Forelimb muscle (tissue), 1 donor: ENCODE measurements at places on chromosomes 4 and X.

GRCh38 chr4:76060506-76060905, 14.0 kb upstream of the ART3 start:
- DNase-seq = no peak

DNA sequence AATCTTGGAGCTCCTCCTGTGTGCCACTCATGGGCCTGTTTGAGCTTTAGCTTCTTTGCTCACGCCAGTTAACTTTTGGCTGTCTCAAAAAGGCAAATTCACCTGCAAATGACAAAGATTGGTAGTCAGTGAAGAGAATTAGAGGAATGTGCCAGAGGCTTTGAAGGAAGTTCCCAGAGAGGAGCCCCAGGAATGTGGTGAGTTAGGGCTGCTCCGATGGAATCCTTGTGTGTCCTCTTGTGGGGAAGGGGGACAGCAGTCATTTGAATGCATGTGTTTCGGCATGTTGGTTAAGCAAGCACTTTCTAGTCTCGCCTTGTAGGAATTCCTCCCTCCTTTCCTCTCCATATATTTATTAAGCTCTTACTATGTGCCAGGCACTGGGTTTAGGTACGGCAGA, 62.9 kb downstream of the ELF4 start:
- no peak for DNase-seq

DNA sequence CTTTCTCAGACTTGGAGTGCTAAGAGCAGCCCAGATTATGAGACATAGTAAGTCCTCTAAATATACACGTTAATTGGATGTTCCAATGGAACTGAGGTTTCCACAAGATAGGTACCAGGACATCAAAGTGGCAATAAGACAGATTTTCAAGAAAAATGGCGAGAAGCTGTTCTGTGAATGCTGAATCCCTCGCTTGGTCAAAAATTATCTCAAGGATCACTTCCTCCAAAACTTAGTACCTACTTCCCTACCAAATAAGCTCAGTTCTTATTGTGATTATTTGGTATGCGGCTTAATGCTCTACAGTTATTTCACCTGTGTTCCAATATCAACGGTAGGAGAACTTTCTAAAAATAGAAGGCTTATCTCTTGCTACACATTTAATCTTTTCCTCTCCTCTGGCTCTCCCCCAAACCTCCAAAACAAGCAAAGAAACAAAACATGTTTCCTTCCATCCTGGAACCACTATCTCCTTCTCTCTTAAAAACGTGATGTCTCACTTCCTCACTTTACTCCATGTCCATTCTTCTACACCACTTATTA, 14.7 kb downstream of the PDGFC start:
- no peak for DNase-seq

DNA sequence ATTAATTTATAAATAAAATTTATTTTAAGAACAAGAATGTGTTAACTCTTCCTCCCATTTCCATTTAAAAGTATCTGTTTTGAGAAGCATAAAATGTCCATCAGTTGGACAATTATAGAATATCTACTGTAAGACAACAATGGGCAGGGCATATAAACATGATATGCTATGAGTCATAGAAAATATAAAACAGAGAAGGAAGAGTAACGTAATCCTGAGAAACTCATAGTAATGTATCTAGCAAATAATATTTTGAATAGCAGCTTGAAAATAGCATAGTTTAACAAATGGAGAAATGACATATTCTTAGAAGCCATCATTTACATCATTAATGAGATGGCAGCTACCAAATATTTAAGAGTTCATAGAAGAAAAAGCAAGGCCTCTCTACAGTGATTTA, 820.3 kb upstream of the PCDH10 start:
- DNase-seq = no peak

GRCh38 chr4:42596918-42597317, 60.0 kb downstream of the ATP8A1 start:
- no peak for DNase-seq

GRCh38 chr4:131764730-131765129, 1384.4 kb upstream of the PCDH10 start:
- no peak for DNase-seq
